Osteocyte (in vitro differentiated cells): ENCODE measurements at places on chromosomes 1 and 21. TPM values are rescaled to one million over a fixed set of nuclear protein-coding genes. Genes with fewer than 3 reads are reported as not detected.

DNA sequence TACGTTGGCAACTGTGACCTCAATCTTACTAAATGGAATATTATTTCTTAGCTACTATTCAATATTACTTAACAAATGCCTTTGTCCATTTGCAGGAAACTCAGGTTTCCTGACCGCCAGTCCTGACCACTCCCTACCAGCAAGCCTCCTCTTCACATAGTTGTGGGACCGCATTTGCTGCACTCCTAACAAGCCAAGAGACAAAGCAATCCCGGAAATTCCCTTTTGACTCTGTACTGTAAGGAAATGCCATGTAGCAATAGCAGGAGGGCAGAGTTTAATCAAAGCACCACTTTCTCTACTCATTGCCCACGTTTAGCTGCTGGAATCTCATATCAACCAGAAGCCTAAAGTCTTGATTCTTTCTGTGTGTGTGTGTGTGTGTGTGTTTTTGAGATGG, 28.1 kb upstream of the ACBD6 start:
- no peaks in the 10 kb centered on the region for H3K36me3 ChIP-seq
- H3K27ac ChIP-seq: peak overlapping the region; percentile 65
- DNase-seq: no peak
- H3K4me3 ChIP-seq: no peak overlapping the region

The OR10J1 gene
- not detected in 2 replicates for total RNA-seq

DNA sequence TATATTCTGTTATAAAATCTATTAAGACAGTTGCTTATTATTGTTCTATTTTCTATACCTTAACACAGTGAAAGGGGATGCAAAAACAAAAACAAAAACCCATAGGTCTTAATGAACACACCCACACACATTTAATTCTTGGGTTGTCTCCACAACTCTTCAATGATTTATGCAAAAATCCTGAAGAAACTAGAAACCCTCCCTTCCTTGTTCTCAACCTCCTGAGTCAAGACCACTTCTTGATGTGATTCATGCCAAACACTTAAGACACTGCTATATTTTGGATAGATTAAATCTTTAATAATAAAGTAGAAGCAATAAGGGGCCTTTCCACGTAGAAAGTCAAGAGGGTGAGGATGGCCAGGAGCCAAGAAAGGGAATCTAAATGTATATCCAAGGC, 23.4 kb downstream of the SCAF4 start:
- no peaks in the 10 kb centered on the region for H3K27me3 ChIP-seq
- H3K4me1 ChIP-seq: peaks cover 54% of the 10 kb centered on the region
- no peak for DNase-seq

DNA sequence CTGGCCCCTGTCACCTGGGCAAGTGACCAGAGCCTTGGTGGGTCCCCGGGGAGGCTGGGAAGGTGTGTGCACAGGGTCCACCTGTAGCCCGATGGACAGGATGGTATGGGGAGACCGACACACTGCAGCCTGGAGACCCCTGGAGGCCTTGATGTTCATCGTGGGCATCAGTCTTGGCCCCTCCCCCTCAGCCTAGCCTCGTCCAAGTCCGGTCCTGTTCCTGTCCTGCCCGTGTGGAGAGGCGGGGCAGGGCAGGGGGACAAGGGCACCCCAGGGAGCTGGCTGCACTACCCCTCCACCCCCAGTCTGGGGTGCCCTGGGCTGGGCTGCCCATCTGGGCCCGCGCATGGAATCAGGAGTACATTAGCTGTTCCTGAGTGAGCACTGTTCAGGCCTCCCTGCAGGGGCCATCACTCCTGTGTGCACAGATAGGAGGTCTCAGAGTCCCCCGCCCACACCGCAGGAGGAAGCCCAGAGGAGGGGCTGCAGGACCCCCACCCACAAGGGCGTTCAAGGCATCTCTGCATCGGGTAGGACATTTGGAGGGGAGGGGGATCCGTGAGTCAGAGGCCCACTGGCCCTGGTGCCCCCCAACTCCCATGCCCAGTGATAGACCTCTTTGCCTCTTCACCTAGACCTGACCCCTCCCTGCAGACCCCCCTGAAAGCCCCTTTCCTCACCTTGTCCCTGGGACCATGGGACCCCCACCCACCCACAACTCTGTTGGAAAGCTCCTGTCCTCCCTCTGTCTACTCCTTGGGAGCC, 63.2 kb downstream of the WNT9A start:
- H3K4me1 ChIP-seq: peaks cover 14% of the 10 kb centered on the region
- H3K36me3 ChIP-seq: no peaks in the 10 kb centered on the region
- H3K27me3 ChIP-seq: peaks cover 27% of the 10 kb centered on the region
- H3K4me3 ChIP-seq: no peak overlapping the region
- DNase-seq: no peak
- no peak overlapping the region for H3K27ac ChIP-seq

DNA sequence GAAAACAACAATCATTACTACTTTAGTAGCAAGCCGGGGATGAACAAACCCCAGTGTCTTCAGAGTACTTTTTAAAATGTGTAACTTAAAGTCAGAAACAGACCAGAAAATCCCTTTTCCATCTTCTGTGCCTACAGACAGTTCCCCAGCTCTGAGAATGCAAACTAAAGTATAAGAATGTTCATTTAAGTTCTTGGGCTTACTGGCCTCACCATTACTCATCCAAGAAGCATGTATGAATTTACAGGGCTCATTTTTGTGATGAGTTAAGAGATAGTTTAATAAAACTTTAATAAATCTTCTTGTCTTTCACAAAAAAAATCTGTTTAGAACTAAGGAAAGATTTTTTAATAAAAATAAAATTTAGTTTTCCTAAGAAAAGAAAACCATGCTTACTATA, 4.6 kb downstream of the LPGAT1 start:
- H3K4me1 ChIP-seq: peaks cover 34% of the 10 kb centered on the region
- no peaks in the 10 kb centered on the region for H3K27me3 ChIP-seq
- H3K27ac ChIP-seq: no peak overlapping the region
- H3K4me3 ChIP-seq: no peak overlapping the region
- H3K36me3 ChIP-seq: peaks cover 21% of the 10 kb centered on the region

GRCh38 chr1:109396871-109397580, 692 bp downstream of the SORT1 start:
- no peaks in the 10 kb centered on the region for H3K27me3 ChIP-seq
- H3K4me1 ChIP-seq: peaks cover 63% of the 10 kb centered on the region
- H3K27ac ChIP-seq: peak overlapping the region; percentile 84
- peak overlapping the region; percentile 92 for H3K4me3 ChIP-seq
- no peak for DNase-seq

- no peak overlapping the region for H3K27ac ChIP-seq
- H3K36me3 ChIP-seq: peaks cover 3% of the 10 kb centered on the region
- peaks cover 7% of the 10 kb centered on the region for H3K4me1 ChIP-seq
- H3K27me3 ChIP-seq: peaks cover 57% of the 10 kb centered on the region
Observed at GRCh38 chr1:229086091-229086490, 184.8 kb upstream of the RAB4A start.

DNA sequence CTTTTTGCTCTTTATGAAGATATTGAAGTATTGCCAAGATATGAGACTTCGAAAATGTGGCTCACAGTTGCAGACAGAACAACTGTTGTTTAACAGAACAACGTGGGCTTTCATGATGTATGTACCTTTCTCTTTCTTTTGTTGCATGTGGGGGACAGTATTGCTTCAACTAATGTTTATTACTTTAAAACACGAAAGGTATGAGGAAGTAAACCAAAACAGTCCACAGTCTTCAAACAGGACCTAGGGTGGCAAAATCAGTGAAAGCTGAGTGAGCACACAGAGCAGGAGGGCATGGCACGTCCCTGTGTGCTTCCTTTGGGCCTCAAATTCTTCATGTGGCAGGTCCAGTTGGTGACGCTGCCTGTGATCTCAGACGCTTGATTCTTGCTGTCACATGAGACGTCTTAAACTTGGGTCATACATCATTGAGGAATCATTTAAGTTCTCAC, 7.8 kb upstream of the CHAF1B start:
- no peak overlapping the region for H3K27ac ChIP-seq
- H3K4me1 ChIP-seq: peaks cover 5% of the 10 kb centered on the region
- H3K36me3 ChIP-seq: peaks cover 29% of the 10 kb centered on the region
- H3K4me3 ChIP-seq: no peak overlapping the region

The ZNF593OS gene
- not detected in 2 replicates for total RNA-seq

GRCh38 chr1:18693256-18694098, 62.8 kb downstream of the PAX7 start:
- H3K36me3 ChIP-seq: no peaks in the 10 kb centered on the region
- H3K27me3 ChIP-seq: peaks cover 6% of the 10 kb centered on the region
- no peak for DNase-seq
- no peaks in the 10 kb centered on the region for H3K4me1 ChIP-seq
- H3K4me3 ChIP-seq: no peak overlapping the region

The CYP4X1 gene
- total RNA-seq: 0.38 and 0.89 TPM in 2 replicates

The PRKAA2 gene
- 1.8 and 2.0 TPM in 2 replicates for total RNA-seq

DNA sequence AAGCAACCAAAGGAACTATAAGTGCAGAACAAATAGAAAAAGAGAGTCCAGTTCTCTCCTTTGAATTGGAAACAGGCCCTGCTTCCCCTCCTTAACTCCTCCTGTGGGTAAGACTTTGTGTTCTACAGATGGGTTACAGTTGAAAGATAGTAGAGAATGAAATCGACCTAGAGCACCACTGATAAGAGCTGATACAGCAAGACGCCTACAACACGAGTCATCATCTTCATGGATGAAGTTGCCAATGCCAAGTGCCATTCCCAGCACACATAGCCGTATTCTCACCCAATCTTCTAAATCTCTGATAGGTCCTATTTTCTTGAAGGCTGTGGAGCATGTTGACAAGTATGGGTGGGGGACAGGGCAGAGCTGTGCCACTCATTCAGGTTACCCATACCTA, 99.8 kb upstream of the CAMK1G start:
- H3K27me3 ChIP-seq: no peaks in the 10 kb centered on the region
- H3K4me1 ChIP-seq: no peaks in the 10 kb centered on the region
- H3K4me3 ChIP-seq: no peak overlapping the region
- no peak overlapping the region for H3K27ac ChIP-seq

DNA sequence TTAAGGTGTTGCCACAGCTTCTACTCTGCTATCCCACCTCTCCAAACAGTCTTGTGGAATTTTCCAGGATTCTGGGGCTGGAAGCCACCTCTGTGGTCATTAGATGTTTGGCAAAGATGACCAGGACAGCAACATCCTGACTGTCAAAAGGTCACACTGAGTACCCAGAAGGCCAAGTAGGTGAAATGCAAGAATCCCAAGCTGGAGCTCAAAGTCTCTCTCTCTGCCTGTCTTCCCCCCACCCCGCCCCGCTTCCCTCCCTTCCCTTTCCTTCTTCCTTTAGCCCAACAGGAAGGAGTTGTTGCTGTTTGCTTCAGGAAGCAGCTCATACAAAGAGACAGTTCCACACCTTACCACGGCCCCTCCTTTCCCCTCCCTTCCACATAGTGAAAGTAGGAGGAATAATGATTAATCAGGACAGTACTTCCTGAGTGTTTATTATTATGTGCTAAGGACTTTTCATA, 75.6 kb upstream of the SLC2A1 start:
- DNase-seq: no peak
- H3K27ac ChIP-seq: no peak overlapping the region
- H3K4me1 ChIP-seq: peaks cover 3% of the 10 kb centered on the region

GRCh38 chr1:149917571-149918144, at the start of gene SV2A:
SV2A (minus strand) TSS chr1:149917844; CDS start chr1:149913840, 4,004 bp downstream.
- peak within 1 kb of the TSS; percentile 85 for H3K4me3 ChIP-seq
- no peaks in the 10 kb centered on the region for H3K27me3 ChIP-seq
- H3K27ac ChIP-seq: peak within 1 kb of the TSS; percentile 41
- H3K4me1 ChIP-seq: peaks cover 18% of the 10 kb centered on the region

The CHAF1B gene
- 4.9 and 5.5 TPM in 2 replicates for total RNA-seq

The CASQ1 gene
- total RNA-seq: not detected in 2 replicates

- peaks cover 6% of the 10 kb centered on the region for H3K36me3 ChIP-seq
- H3K27ac ChIP-seq: no peak overlapping the region
- no peaks in the 10 kb centered on the region for H3K4me1 ChIP-seq
- H3K27me3 ChIP-seq: no peaks in the 10 kb centered on the region
Observed at GRCh38 chr1:66890621-66891020, 34.0 kb downstream of the DNAI4 start.

DNA sequence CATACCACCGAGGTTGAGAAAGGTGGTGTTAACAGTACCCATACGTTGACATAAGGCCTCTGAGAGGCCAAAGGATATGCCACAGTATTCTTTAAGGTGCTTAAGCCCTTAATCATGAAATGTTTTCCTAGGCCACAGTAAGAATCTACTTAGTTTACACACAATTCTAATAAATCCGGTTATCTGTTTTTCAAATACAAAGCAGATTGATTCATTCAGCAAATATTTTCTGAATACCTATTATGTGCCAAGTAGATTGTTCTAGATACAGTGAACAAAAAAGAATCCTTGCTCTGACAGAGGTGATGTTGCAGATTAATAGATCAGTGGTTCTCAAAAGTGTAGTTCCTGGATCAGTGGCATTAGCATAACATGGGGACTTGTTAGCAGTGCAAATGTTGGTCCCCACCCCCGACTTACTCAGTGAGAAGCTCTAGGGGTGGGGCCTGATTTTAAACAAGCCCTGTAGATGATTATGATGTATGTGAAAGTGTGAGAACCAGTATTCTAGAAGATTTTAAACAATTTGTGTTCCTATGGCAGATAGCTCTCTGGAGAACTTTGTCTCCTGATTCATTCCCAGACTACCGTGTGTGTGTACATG, 61.6 kb downstream of the NFIA start:
- H3K27me3 ChIP-seq: no peaks in the 10 kb centered on the region
- peaks cover 5% of the 10 kb centered on the region for H3K36me3 ChIP-seq
- no peak for DNase-seq

GRCh38 chr1:3366126-3367051, 88.1 kb upstream of the ARHGEF16 start:
- H3K36me3 ChIP-seq: no peaks in the 10 kb centered on the region
- H3K27ac ChIP-seq: peak overlapping the region; percentile 80
- H3K4me1 ChIP-seq: peaks cover 58% of the 10 kb centered on the region
- no peak overlapping the region for H3K4me3 ChIP-seq

- peaks cover 66% of the 10 kb centered on the region for H3K27me3 ChIP-seq
- H3K4me3 ChIP-seq: no peak overlapping the region
- no peak for DNase-seq
- no peaks in the 10 kb centered on the region for H3K4me1 ChIP-seq
- no peaks in the 10 kb centered on the region for H3K36me3 ChIP-seq
Observed at GRCh38 chr1:62954758-62955157, 170.8 kb downstream of the ATG4C start.

The TTC39A gene
- 0.73 and 1.3 TPM in 2 replicates for total RNA-seq

- H3K4me1 ChIP-seq: peaks cover 36% of the 10 kb centered on the region
- H3K27ac ChIP-seq: peak overlapping the region; percentile 86
- H3K36me3 ChIP-seq: no peaks in the 10 kb centered on the region
- no peak for DNase-seq
- H3K4me3 ChIP-seq: no peak overlapping the region
Observed at GRCh38 chr1:54335011-54335754, 71.0 kb downstream of the SSBP3 start.

The ZNF695 gene
- total RNA-seq: 1.5 and 1.9 TPM in 2 replicates

- no peaks in the 10 kb centered on the region for H3K4me1 ChIP-seq
- peaks cover 2% of the 10 kb centered on the region for H3K27me3 ChIP-seq
- H3K36me3 ChIP-seq: no peaks in the 10 kb centered on the region
- H3K4me3 ChIP-seq: no peak overlapping the region
Observed at GRCh38 chr21:31022306-31022705, 16.0 kb downstream of the KRTAP19-8 start.

GRCh38 chr1:19597496-19598309, 46.4 kb upstream of the NBL1 start:
- H3K4me3 ChIP-seq: peak overlapping the region; percentile 100
- H3K27ac ChIP-seq: peak overlapping the region; percentile 99
- H3K4me1 ChIP-seq: peaks cover 37% of the 10 kb centered on the region
- no peak for DNase-seq
- H3K27me3 ChIP-seq: peaks cover 2% of the 10 kb centered on the region

The PLOD1 gene
- total RNA-seq: 204 and 217 TPM in 2 replicates
